ENCODE measurements at places on chromosomes 4 and X. TPM values are rescaled to one million over a fixed set of nuclear protein-coding genes. Genes with fewer than 3 reads are reported as not detected.

The GABRE gene
- 54.0 TPM for total RNA-seq

The PPARGC1A gene
- 99.6 TPM for total RNA-seq

The ASMT gene
- not detected for total RNA-seq

The PGAM4 gene
- not detected for total RNA-seq

The RBM10 gene
- 27.1 TPM for total RNA-seq

The RS1 gene
- total RNA-seq: not detected

The AGA gene
- 6.1 TPM for total RNA-seq

The RHOXF2B gene
- total RNA-seq: not detected

The CYTL1 gene
- total RNA-seq: not detected

The FAM47E gene
- 2.9 TPM for total RNA-seq

The MAGED4 gene
- 0.40 TPM for total RNA-seq

The GAGE13 gene
- not detected for total RNA-seq

The LRRC66 gene
- total RNA-seq: 0.86 TPM

The THOC2 gene
- total RNA-seq: 27.8 TPM

The DGKK gene
- not detected for total RNA-seq

The VSIG1 gene
- total RNA-seq: not detected

The HHIP gene
- total RNA-seq: 0.30 TPM

The IRS4 gene
- not detected for total RNA-seq

The NOA1 gene
- 8.4 TPM for total RNA-seq

The NR3C2 gene
- 17.3 TPM for total RNA-seq

The CLIC2 gene
- total RNA-seq: 13.4 TPM

The MAMLD1 gene
- 2.6 TPM for total RNA-seq

The RPGR gene
- 7.6 TPM for total RNA-seq

The NKAP gene
- total RNA-seq: 4.8 TPM

The SMIM43 gene
- total RNA-seq: 0.27 TPM

The SNCA gene
- 33.6 TPM for total RNA-seq

The LANCL3 gene
- total RNA-seq: 0.75 TPM

The MAOB gene
- total RNA-seq: 111 TPM

The CLNK gene
- not detected for total RNA-seq

The CD38 gene
- total RNA-seq: 0.92 TPM

The ODAPH gene
- total RNA-seq: not detected

Measured in cardiac septum (tissue), 1 donor.